Inflammatory macrophage (primary cell): ENCODE measurements at places on chromosomes 5 and 9.

- DNase-seq: peak; percentile 63
Observed at GRCh38 chr5:159342840-159343239, 12.6 kb upstream of the IL12B start.

GRCh38 chr5:17343675-17344074 lies 126.2 kb downstream of the BASP1 start:
- DNase-seq: no peak

DNA sequence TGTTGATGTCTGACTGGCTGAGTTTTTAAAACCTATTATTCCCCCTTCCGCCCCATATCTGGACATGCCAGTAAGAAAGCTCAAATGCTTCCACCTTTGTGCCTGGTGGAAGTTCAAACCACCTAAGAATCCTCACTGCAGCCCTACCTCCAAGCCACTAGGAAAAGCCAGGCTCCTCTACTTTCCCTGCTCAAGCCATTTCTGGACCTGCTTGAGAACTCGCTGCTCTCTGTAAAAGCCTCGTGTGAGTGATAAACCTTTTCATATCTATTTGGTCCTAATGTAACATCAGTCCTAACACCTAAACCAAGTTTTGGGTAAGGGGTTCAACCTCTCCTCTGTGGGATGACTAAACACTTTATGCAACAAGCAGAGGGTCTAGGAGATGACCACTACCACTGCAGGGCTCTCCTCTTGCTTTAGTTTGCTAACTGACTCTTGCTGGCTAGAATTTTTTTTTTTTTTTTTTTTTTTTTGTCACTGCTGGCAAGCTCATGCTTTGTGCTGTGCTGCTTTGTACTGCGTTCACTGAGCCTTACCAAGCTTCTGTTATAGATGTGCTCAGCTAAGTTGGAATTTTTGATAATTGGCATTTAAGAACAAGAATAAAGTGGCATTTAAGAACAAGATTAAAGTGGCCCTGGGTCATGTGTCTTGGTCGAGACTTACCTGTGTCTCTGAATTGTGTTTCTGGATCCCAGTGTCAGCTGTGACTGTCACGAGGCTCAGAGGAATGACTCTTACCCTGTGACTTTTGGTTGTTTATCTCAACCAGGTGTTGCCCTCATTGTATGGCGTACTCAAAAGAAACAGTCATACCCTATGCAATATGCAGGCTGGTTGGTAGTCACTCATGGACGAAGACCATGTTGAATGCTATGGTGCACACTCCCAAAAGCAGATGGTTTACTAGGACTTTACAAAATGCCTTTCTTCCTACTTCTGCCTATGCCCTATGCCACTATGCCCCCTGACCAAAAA lies 19.5 kb downstream of the TRIM32 start:
- no peak for DNase-seq

DNA sequence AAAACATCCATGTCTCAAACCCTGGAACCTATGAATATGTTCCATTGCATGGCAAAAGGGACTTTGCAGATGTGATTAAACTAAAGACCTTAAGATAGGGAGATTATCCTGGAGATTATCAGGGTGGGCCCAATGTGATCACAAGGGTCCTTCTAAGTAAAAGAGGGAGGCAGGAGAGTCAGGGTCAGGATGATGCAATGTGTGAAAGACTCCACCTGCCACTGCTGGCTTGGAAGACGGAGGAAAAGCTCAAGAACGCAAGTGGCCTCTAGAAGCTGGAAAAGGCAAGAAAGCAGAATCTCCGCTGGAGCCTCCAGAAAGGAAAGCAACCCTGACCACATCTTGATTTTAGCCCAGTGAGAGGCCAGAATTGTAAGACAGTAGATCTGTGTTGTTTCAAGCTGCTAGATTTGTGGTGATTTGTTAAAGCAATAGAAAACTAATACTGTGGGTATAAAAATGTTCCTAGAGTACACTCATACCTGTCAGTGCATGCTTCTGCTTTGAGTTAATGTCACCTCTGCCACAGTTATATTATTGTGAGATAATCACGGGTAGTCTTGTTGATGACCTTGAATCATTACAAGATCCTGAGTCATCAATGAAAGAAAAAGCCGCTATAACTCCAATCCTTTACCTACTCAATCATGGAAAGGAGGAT lies 93.5 kb upstream of the TNPO1 start:
- no peak for DNase-seq

- no peak for DNase-seq
Observed at GRCh38 chr9:28092981-28093936, 520.0 kb upstream of the C9orf72 start.

- DNase-seq: no peak
Observed at GRCh38 chr5:178196281-178196812, 8.0 kb upstream of the HNRNPAB start.

DNA sequence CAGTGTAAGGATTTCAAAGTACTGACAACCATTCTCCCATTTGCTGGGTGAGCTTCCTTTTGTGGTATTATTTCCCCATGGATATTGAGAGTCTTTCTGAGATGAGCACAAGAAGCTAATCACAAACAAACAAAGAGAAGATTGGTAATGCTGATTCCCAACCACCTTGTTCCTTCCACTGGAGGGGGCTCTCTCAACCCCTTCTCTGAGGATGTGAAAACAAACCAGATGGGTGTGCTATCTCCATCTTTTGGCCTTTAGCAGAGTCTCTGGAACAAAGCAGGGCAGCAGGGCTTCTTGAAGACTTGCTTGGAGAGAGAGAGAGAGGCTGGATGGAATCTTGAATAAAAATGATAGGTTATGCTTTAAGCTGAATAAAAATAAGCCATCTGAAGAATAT lies 576.7 kb upstream of the ZNF462 start:
- no peak for DNase-seq

- no peak for DNase-seq
Observed at GRCh38 chr9:84600739-84601138, 68.8 kb upstream of the NTRK2 start.

GRCh38 chr9:68750786-68751185 lies 45.7 kb downstream of the PIP5K1B start:
- no peak for DNase-seq

- no peak for DNase-seq
Observed at GRCh38 chr5:15850939-15851341, 328.7 kb downstream of the MARCHF11 start.

GRCh38 chr5:97547999-97548738 lies 365.1 kb upstream of the RIOK2 start:
- peak; percentile 61 for DNase-seq

GRCh38 chr9:88938189-88938588 lies 53.1 kb upstream of the S1PR3 start:
- no peak for DNase-seq
